ENCODE measurements at places on chromosomes 7 and 10. TPM values are rescaled to one million over a fixed set of nuclear protein-coding genes. Genes with fewer than 3 reads are reported as not detected.

- no peak for DNase-seq
Measured at GRCh38 chr10:21995557-21995956, 8.0 kb downstream of the DNAJC1 start.

- no peak for DNase-seq
Measured at GRCh38 chr7:120825576-120825975, 32.4 kb downstream of the TSPAN12 start.

- no peak for DNase-seq
Measured at GRCh38 chr7:112995059-112995824, 91.4 kb downstream of the GPR85 start.

DNA sequence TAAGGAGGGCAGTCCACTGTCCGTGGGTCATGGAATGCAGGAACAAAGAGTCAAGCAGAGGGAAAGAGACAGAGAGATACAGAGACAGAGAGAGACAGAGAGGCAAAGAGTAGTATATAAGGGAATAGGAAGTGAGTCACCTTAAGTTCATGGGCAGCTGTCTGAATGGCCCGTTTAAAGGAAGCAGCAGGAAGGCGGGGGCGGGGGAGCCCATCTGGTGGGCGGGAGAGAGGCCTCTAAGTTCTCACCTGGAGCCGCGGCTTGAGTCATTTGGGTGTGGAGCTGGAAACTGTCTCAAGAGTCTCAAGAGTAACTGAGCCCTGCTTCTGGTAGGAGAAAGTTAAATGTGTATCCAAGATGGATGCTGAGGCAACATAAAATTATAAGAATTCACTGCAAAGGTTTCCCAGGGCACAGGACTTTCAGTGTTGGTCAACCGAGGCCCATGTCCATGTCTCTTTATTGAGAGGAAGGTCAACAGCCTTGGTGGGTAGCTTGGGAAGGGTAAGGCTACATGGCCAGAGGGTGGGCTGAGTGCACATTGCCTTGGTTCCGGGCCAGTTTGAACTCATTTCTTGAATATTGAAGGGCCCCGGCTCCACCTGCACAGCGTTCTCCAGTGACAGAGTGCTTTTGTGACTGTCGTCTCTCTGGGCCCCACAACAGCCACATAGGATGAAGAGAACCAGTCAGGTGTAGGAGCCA, 85.5 kb upstream of the CACUL1 start:
- no peak for DNase-seq

DNA sequence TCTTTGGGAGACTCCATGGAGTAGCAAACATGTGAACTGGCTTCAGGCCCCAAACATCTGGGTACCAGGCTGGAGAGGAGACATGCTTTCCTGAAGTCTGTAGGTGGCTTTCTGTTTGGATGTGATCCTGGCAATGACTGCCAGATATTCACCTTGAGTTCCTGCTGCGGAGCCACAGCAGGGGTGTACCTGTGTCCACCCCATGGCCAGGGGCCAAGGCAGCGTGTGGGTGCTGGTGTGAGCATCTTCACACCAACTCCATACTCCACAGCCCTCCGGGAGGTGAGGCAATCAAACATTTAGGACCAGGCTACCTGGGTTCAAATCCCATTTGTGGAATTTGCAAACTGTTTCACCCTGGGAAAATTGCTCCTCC, 113.0 kb downstream of the ADCY1 start:
- DNase-seq: no peak

GRCh38 chr10:73043766-73044377, 52.8 kb downstream of the P4HA1 start:
- no peak for DNase-seq

- DNase-seq: no peak
Measured at GRCh38 chr7:147013825-147014224, 897.2 kb downstream of the CNTNAP2 start.

GRCh38 chr10:132784866-132785722, 853 bp downstream of the NKX6-2 start:
- no peak for DNase-seq

DNA sequence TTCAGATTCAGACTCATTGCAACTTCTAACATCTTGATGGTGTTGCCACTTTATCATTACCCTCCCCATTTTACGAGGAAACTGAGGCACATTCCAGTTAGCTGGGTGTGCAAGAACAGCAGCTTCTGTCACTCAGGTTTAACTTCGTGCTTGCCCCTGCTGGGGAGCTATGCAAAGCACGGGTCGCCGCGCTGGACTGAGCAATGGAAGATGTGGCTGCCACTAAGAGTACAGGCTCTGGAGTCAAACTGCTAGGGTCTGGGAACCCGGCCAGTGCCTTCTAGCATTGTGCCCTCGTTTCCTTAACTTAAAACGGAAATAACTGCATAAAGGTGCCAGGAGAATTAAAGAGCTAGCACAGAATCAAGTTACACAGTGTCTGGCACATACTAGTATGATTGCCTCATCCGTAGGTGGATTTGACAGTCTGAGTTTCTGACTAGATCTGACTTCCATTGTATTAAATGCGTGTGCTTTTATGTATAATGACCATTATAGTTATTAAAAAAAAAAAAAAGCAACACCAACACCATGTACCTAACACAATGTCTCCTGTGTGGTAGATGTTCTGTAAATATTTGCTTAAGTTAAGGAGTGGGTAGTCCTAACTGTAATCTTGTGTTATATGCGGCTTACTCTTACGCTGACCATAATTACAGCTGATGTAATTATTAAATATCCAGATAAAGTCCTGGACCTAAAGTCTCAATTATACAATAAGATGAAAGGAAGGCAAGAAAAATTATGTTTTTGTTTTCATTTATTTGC, 842 bp downstream of the ZNF22 start:
- DNase-seq: peak; percentile 60

- no peak for DNase-seq
Measured at GRCh38 chr10:14123139-14123538, 207.6 kb downstream of the FRMD4A start.

GRCh38 chr10:126696684-126697083, 26.2 kb upstream of the C10orf90 start:
- DNase-seq: no peak

DNA sequence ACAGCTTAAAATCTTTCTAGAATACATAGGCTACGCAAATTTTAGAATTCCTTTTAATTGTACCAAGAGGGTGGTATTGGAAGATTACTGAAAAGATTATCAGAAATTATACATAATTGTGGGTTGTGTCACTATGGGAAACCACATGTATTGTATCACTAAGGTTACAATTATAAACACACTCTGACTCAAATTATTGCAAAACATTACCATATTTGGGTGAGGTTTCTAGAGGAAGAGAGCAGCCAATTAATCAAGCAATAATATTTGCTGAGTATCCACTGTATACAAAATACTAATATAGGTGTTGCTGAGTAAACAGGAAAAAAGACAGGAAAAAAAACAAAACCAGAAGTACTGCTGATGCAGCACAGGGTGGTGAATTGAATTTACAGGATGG, 3.1 kb upstream of the CAPZA2 start:
- no peak for DNase-seq

- no peak for DNase-seq
Measured at GRCh38 chr7:123824754-123825067, 20.3 kb upstream of the HYAL4 start.

- no peak for DNase-seq
Measured at GRCh38 chr7:157499121-157499834, 162.5 kb downstream of the DNAJB6 start.

GRCh38 chr10:104342941-104343411, 4.7 kb upstream of the ITPRIP start:
- no peak for DNase-seq

GRCh38 chr10:21943633-21944265, 59.8 kb downstream of the DNAJC1 start:
- no peak for DNase-seq

GRCh38 chr7:1569833-1570632, at the start of gene PSMG3:
Gene PSMG3, minus strand, starts transcription at chr7:1570032. Its CDS starts 693 bp downstream, at chr7:1569339.
- DNase-seq: peak; percentile 82

GRCh38 chr10:79286318-79286951, 60.8 kb upstream of the PPIF start:
- peak; percentile 84 for DNase-seq

- DNase-seq: no peak
Measured at GRCh38 chr10:18082381-18082780, 57.8 kb upstream of the CACNB2 start.

DNA sequence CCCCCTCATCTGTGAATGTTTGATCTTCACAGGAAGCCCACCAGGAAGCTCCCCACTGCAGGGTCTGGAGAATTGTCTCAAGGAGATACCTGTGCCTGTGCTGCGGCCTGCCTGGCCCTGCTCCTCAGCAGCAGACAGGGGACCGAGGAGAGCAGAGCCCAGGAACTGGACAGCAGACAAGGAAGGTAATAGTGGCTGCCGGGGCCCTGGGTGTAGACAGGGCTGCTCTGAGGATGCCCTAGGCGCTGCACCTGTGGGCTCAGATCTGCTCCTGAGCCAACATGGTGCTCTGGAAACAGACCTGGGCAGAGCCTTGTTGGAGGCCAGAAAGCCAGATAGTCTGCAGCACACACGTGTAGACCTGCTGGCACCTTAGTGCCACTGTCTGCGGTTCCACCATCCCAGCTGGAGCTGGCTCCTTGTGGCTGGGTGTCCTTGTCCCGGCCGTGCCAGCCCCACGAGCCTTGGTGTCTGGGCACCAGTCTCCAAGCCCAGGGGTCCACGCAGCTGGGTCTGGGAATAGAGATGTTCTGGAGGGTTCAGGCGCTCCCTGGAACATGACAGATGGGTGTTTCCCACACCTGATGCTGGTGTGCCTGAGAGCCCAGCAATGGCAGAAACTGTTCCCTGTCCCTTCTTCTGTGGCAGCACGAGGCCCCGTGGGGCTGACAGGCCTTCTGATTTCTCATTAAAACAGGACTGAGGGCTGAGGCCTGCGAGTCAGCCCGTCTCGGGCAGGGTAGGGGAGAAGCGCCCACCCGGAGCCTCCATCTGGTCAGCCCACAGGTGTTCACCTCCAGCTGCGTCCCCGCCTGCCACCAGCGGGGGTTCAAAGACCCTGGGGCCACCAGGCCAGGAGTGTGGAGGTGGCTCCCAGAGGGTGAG, 44.7 kb downstream of the ZNF467 start:
- DNase-seq: no peak

The SVOPL gene
- 0.78 TPM for total RNA-seq

The HOXA9 gene
- not detected for total RNA-seq

The MACC1 gene
- total RNA-seq: 0.16 TPM

The PURB gene
- 44.3 TPM for total RNA-seq

The LRRC17 gene
- 27.0 TPM for total RNA-seq

The GRID2IP gene
- 1.2 TPM for total RNA-seq

The PWWP2B gene
- total RNA-seq: 5.6 TPM

The VPS37D gene
- total RNA-seq: 21.5 TPM

Measured in occipital lobe (tissue), 3 donors.